ENCODE measurements at places on chromosomes 12 and 14.

DNA sequence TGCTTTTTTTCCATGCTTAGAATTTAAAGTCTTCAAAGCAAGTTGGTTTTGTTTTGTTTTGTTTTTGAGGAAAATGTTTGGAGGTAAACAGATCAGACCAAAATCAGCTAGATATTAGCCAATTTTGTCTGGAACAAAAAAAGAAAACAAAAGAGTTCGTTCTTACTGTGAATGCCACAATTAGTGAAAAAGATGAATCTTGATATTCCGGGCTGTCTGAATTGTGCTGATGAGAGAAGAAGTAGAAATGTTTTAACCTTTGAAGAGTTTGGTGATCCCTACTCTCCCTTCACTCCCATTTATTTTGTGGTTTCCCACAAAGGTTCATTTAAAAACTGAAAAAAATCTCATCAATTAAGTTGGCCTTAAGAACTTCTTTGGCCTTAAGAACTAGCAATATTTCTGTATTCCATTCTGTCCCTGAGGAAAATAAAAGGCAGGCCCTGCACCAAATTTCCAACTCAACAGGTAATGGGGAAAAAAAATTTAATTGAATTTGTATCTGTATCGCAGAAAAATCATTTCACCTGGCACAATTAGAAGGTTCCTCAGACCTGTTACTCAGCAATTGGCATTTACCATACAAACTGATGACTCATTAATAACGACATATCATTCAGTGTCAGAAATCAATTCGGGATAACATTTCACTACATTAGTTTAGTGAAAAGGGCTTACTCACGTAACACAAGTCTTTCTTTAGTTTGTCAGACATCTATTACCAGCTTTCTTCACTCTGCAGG lies 562 bp upstream of the GLIPR1L2 start:
- DNase-seq: no peak

- no peak for DNase-seq
Measured at GRCh38 chr12:46408441-46408840, 35.9 kb upstream of the SLC38A2 start.

GRCh38 chr12:92138626-92139025 lies 7.0 kb downstream of the BTG1 start:
- no peak for DNase-seq

DNA sequence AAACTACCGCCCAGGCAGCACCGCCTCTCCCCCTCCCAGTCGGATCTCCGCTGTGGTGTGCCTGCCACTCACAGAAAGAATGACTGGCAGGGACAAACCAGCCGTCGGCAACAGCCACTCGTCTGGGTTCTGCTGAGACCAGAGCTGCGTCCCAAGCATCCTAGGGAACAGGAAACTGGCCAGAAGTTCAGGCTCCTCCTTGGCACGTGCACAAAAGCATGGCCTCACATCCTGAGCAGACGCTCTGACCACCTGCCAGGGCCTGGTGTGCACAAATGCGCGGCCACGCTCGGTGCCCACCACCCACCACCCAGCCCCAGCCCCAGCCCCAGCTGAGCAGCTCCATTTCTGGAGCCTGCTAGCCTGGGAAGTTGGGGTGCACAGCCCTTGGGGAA lies 214.8 kb downstream of the DPF3 start:
- DNase-seq: no peak
